ENCODE measurements at places on chromosomes 16 and 17.

DNA sequence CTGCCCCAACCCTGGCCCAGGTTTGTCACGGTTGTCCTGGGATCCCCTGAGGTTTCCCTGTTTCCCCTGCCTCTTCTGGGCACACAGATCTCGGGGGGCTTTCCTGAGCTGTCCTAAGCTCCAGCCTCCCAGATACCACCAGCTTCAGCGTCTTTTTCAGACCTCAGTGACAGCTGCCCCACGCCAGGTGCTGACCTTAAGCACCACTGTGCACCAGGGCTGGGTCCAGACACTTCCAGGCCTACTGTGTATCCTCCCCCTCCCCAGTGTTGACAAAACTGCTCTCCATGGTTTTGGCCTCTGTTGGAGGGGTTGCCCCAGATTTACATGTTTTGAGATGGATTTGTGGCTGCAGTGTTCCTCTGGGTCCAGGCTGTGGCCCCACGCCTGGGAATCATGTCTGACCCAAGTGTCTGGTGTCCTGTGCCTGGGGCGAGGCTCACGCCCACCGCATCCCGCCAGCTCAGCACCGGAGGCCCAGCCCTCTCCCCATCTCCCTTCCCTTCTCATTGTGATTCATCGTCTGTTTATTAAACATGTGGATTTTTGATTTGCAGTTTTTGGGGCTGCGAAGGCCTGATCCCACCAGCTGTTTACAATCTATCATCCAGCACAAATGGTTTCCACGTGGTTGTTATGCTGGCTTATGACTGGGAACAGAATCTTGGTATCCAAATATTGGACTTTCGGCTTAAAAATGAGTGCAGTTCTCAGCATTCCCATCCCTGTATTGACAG lies 82.1 kb downstream of the METRNL start:
- DNase-seq, result no peak

GRCh38 chr16:28501258-28502232 lies 5.1 kb downstream of the IL27 start:
- no peak for DNase-seq

DNA sequence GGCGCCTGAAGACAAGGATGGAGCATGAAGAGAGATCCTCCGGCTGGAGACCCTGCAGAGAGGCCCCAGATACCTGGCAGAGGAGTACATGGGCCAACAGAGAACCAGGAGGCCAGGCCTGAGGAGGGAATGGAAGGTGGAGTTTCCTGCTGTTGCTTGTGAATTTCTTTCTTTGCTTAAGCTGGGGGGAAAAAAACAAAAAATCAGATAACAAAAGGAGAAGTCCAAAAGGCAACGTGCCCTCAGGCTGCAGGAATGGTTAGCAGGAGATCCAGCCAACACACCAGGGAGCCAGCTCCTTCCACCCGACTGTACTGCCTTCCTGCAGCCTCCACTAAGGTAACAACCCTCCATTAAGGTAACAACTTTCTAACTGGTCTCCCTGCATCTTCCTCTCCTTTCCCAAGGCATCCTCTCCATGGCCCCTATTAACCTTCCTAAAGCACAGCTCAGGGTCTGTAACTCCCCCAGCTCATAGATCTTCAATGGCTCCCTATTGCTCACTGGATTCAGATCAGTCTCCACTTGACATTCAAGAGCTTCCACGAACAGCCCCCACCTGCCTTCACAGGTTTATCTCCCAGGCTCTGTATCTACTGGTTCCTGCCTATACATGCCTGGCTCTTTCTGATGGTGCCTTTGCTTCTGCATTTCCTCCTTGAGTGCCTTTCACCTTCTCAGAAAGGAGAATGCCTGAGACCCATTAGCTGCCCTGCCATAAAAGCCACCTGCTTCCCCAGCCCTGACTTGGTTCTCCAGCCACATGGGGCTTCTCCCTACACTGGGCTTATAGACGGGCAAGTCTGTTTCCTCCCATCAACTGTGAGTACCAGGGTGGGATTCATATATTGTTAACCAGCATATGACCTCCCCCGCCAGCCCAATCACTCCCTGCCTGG lies 725 bp upstream of the ARL5C start:
- DNase-seq, result peak; percentile 67

DNA sequence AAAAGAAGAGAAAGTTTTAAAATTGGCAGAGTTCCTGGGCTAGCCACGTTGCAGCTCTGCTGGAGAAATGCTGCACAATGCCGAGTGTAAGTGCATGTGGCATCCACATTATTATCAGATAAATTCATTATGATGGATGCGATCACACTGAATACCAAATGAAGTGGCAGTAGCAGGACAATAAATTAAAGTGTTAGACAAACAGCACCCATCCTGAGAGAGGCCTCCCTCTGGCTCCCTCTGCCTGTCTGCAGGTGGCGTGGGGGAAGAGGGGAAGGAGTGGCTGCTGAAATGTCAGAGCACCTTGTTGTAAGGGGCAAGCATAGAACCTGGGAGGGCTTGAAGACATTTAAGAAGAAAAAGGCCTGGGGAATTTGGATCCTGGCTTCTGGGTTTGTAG lies 324.1 kb downstream of the HAPSTR1 start:
- peak; percentile 6 for DNase-seq

DNA sequence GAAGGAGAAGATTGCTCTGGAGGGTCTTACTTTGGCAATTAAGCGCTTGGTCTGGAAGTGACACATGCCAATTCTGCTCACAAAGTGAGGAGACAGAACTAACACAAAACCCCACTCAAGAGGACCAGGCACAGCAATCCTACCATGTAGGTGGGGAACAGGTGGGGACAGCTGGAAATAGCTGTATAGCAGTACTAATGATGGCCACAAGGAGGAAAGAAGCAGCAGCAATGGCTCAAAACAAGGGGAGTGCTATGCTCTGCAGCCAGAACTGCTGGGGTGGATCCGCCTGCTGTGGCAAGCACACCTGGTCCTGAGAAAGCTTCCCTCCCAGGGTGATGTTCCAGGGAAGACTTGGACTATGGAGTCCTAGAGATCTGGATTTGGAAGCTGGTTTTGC lies 17.0 kb upstream of the TMEM132E start:
- no peak for DNase-seq

GRCh38 chr17:8053600-8053999 lies 14.7 kb downstream of the ALOX15B start:
- no peak for DNase-seq

Measured in NCI-H524 (cell line).